ENCODE measurements at places on chromosomes 13 and 19. TPM values are rescaled to one million over a fixed set of nuclear protein-coding genes. Genes with fewer than 3 reads are reported as not detected.

Gene MAB21L1
- total RNA-seq = 0.77 TPM

Gene ATP5F1D
- total RNA-seq = 20.5 TPM

Gene ZNF763
- total RNA-seq = 2.5 TPM

Gene CDX2
- total RNA-seq = not detected

Gene ZNF665
- 6.3 TPM for total RNA-seq

Gene EPSTI1
- 8.2 TPM for total RNA-seq

Gene SERP2
- total RNA-seq = 9.2 TPM

Gene SERTM1
- total RNA-seq = not detected

Gene PHF11
- total RNA-seq = 18.5 TPM

Gene NLRP8
- not detected for total RNA-seq

- no peak for DNase-seq
These were observed 1.2 kb downstream of the SEMA6B start for GRCh38 chr19:4557971-4558941.

DNA sequence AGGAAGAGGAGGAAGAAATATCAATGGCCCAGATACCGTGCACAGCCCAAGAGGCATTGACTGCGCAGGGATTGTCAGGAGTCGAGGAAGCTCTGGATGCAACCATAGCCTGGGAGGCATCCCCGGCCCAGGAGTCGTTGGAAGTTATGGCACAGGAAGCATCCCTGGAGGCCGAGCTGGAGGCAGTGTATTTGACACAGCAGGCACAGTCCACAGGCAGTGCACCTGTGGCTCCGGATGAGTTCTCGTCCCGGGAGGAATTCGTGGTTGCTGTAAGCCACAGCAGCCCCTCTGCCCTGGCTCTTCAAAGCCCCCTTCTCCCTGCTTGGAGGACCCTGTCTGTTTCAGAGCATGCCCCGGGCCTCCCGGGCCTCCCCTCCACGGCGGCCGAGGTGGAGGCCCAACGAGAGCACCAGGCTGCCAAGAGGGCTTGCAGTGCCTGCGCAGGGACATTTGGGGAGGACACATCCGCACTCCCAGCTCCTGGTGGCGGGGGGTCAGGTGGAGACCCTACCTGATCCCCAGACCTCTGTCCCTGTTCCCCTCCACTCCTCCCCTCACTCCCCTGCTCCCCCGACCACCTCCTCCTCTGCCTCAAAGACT, 36.0 kb downstream of the KEAP1 start:
- no peak for DNase-seq

DNA sequence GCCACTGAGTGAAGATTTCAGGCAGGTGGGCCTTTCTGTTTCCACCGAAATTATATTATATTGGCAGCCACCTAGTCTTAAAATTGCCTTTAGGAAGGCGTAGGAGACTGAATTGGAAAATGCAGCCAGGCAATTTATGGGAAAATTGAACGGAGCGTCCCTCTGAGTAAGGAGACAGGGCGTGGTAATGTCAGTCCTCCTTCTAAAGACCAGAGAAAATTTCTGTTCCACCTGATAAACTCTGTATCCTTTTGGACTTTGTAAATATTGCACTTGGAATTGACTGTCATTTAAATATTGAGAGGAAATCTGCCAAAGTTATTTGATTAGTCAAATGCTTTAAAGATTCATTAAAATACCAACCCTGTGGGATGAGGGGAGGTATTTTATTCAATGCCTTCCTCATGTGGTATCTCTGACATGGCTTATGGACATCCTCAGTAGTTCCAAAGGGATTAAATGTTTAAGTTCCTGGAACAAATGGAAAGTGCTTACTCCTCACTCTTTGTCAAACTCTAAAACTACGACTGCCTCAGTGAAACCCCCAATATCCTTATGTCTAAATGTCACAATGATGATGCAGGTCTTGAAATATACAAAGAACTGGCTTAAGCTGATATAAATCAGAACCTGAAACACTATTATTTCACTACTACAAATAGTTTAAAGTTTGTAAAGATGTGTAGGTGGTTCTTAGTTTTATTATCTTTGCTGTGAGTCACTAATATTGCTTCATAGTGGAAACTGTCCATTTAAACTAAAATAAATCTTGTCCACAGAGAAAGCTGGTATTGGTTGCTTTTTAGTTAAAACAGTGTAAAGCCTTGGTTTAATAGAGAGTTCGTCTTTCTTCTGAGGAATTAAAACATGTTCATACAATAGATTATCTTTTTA, 203.2 kb downstream of the FGF14 start:
- peak; percentile 52 for DNase-seq

- DNase-seq = no peak
These were observed 126.6 kb downstream of the AKAP11 start for GRCh38 chr13:42398533-42398932.

GRCh38 chr13:80161219-80161618, 179.7 kb downstream of the SPRY2 start:
- DNase-seq = no peak

DNA sequence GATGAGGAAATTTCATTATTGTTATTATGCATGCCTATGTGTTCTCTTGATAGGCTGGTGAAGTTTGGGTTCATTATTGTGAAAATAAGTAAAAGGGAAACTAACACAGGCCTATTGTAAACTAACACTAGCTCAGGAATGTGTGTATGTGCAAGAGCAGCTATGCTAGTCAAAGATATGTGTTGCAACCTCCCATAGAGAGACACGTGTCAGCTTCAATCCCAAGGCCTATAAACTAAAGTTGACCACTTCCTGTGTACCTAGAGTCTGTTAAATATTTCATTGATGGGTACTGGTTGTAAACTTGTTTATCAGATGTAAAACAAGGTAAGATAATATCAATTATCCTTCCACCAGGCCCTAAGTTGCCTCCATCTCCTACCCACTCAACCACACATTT, 44.7 kb upstream of the ZNF30 start:
- no peak for DNase-seq

GRCh38 chr19:41535029-41535622, 40.8 kb upstream of the CEACAM21 start:
- no peak for DNase-seq

GRCh38 chr13:51153527-51153926, 42.5 kb upstream of the C13orf42 start:
- DNase-seq = no peak

DNA sequence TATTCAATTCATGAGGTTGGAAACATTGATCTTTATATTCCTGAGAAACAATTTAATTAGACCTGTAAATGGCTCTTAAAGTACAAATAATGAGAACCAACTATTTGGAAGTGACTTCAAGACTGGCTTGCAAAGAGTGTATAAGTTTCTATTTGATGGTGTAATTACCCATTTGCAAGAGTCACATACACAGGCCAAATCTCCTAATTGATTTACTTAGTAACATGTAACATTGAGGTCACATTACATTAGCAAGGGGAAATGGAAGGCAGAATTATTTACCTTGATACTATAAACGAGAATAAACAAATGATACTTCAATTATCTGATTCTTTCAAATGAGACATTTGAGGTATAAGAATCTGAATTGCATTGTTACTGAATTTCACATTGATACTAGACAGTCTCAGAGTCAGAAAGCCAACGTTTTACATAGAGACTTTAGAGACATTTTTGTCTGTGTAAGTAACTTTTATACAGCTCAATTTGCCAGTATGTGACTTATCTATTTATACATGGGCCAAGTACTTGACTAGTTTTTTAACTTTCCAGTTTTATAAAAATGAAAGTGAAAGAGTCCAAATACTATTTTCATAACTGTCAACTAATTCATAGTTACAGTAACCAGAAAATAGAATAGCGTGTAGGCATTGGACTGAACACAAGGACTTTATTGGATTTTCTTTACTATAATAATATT, 95.6 kb upstream of the RFC3 start:
- no peak for DNase-seq

DNA sequence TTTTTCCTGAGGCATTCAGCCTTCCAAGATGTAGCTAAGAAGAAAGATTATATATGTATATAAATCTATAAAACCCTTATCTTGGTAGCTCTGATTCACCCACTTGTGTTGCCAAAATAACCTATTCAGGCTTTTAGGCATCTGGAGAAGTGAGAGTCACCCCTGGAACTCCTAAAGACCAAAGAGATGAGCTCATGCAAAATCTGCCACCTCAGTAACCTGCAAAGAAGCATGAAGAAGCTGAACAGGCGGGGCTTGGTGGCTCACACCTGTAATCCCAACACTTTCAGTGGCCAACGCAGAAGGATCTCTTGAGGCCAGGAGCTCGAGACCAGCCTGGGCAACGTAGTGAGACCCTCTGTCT, 393.7 kb downstream of the FOXO1 start:
- peak; percentile 90 for DNase-seq

DNA sequence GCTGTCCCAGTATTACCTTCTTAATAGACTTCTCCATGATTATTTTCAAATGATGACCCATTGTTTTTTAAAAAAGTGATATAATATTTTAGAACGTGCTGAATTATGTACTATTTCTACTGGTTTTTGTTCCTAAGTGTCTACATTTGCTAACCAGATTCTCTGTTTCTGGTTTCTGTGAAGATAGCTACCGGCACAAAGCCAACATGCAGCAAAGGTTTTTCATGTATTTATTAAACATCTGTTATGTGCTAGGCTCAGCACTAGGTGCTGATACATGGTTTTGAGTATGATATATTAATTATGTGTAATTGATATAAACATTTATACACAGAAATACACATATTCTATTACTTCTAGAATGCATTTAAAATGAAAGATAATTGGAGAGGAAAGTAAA, 1035.6 kb downstream of the PCDH17 start:
- no peak for DNase-seq

DNA sequence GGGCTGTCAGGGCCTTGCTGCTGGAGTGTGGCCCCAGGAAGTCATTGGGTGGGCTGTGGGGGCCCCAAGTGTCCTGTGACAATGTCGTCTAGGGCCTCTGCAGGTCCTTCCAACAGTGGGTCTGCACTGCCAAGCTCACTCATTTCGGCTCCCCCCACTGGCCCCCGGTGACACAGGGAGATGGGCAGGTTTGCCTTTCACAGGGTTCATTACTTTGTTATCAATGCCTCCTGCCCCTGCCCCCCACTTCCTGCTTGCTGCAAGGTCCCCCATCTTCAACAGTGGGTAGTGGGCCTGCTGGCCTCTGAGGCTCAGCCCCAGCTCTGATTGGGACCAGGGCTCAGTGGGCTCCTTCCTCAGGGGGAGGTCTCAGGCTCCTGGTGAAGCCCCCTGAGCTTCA, 149.8 kb downstream of the URI1 start:
- no peak for DNase-seq

- DNase-seq = no peak
These were observed 17.3 kb downstream of the DEDD2 start for GRCh38 chr19:42200116-42200715.

DNA sequence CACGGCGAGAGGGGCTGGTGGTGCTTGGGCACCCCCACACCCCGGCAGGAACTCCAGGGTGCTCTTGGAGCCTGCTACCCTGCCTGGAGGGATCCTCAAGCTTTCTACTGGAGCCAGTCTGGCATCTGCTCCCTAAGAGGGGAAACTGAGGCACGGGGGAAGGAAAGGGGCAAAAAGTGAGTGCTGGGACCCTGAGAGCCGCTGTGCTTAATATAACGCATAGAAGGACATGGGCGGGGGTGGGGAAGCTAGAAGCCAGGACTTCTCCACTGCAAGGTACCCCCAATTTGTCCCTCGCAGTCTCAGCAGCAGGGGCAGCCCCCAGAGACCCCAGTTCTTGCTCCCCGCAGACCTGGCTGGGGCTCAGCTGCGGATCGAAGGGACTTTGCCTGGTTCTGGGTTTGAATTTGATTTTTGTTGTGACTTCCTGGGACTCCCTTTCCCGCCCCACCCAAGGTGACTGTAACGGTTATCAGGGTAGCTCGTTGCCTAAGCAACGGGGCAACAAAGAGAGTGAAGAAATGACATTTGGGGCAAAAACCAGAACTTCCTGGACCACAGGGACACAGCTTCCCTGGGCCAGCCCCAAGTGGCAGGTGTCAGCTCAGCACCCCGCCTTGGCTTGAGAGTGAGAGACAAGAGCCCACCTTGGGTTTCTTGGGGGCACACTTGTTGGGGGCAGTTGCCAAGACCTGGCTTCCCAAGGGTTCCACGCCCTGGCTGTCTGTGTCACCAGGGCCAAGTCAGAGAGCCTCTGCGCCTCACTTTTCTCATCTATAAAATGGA, 638 bp downstream of the ADGRE5 start:
- DNase-seq = peak; percentile 44

DNA sequence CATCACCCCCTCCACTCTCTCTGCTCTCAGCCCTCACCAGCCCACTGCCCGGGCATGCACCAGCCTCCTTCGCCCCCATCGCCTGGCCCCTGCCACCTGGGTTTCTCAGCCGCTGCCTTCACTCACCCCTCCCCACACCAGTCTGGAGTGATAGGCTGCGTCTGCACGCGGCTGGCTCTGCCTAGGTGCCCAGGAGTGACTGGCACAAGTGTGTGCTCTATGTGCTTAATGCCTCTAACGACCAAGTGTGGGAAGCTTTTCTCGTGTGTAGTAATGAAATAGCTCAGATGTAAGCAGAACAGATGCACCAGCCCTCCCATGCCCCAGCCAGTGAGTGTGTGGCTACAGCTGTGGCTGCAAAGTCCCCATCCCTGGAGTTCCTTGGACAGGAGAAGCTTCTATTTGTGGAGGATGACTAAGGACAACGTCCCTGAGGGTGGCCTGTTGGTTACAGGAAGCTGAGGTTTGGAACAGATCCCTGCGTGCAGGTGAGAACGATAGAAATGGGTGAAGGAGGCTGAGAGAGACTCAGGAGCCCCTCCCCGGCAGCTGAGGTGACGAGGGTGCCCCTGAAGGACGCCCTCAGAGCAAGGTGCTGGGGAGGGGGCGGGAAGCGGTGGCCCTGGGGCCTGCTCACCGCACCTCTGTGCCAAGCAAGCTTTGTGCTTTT, 35.6 kb downstream of the ATP11A start:
- no peak for DNase-seq

GRCh38 chr19:39838569-39838968, 4.6 kb upstream of the DYRK1B start:
- no peak for DNase-seq

- no peak for DNase-seq
These were observed 142.8 kb upstream of the PCDH9 start for GRCh38 chr13:67372868-67373464.

- no peak for DNase-seq
These were observed 27.0 kb downstream of the TNFSF11 start for GRCh38 chr13:42600943-42601342.

- DNase-seq = no peak
These were observed 2.4 kb upstream of the APOC4 start for GRCh38 chr19:44939668-44940067.

GRCh38 chr19:30551271-30551670, 179.1 kb downstream of the ZNF536 start:
- no peak for DNase-seq

GRCh38 chr13:98265692-98266551, 88.9 kb upstream of the RNF113B start:
- DNase-seq = peak; percentile 78

DNA sequence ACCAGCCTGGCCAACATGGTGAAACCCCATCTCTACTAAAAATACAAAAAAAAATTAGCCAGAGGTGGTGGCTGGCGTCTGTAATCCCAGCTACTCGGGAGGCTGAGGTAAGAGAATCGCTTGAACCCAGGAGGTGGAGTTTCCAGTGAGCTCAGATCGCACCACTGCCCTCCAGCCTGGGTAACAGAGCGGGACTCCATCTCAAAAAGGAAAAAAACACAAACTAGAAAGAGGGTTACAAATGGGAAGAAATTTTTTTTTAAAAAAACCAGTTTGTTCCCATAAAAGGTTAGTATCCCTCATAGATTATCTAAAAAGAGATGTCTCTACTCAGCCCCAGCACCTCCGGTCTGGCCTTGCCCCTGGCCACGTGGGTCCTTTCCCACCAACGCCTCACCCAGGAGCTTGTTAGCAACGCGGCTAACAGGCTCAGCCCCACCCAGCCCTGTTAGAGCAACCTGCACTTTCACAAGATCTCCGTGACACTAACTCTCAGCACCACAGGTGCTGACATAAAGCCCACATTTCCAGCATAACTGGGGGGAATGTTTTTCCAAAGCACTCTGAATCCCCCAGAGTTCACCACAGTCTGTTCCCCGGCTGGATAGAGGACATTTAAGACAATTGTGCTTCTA, 4.3 kb downstream of the DMKN start:
- DNase-seq = no peak
